Heart left ventricle (tissue), 16 donors: ENCODE measurements at places on chromosomes 16 and 17.

GRCh38 chr16:69179328-69180010 lies 7.5 kb upstream of the SNTB2 start:
- DNase-seq, result peak; percentile 74

DNA sequence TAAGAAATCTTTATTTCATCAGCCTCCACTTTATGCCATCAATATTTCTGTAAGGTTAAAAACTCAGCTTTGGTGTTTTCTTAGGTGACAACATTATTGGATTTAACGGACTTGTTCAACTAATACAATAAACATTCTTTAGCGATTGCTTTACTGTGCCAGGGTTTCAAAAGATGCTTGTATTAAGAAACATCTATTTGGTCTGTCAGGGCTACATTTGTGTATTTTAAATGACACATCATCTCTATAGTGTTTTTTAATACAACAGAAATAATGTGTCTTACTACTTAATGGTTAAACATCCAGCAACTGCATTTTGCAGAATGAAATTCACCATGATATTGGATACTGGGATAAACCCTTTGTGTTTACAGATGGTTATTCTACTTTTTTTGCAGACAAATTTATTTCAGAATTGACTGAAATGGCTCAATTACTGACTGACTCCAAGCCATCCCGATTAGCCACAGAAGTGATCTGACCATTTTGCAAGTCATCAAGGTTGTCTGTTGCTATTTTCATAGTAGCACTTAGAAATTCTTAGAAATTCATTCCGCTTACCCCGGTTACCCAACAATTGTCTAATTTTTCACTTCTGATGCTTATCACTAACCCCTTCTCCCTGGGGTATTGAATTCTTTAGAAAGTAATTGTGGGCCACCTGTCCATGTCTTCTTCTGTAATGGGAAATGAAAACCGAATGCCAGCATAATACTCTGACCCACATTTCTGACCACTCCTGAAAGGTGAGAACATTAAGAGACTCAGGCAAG lies 63.7 kb downstream of the HS3ST3A1 start:
- DNase-seq, result no peak

DNA sequence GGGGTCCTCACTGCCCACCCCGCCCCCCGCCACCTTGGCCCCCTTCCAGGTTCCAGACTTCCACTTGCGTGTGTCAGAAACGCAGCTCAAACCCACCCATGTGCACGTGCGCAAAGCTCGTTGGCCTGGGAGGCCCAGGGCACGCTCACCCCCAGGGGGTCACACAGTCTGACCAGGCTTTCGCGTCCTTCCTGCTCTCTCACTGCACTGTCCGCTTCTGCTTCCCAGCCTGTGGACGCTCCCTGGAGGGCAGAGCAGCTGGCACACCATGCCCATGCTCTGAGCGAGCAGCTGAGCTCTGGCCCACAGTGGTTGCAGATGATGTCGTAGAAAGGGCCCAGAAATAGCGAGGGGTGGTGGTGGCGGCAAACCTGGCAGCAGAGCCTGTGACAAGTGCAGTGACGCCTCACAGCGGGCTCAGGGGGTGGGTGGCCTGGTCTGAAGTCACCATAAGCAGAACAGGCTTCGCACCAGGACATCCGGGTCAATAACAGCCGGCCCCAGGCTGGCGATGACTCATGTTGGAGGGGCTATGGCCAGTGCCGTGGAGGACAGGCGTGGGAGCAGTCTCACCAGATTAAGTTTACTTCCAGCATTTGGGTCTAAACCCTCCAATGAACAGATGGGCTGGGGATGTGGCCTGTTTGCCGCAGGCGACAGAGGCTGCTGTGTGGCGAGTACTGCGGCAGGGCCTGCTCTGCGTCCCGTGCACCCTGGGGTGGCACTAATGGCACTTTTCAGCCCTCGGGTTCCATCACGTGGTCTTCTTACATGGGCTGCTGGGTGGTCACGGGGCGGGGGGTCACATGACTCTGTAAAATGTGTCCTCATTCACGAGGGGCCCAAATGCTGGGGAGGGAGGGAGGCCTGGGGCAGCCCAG lies 49.0 kb downstream of the NT5M start:
- DNase-seq, result peak; percentile 75

DNA sequence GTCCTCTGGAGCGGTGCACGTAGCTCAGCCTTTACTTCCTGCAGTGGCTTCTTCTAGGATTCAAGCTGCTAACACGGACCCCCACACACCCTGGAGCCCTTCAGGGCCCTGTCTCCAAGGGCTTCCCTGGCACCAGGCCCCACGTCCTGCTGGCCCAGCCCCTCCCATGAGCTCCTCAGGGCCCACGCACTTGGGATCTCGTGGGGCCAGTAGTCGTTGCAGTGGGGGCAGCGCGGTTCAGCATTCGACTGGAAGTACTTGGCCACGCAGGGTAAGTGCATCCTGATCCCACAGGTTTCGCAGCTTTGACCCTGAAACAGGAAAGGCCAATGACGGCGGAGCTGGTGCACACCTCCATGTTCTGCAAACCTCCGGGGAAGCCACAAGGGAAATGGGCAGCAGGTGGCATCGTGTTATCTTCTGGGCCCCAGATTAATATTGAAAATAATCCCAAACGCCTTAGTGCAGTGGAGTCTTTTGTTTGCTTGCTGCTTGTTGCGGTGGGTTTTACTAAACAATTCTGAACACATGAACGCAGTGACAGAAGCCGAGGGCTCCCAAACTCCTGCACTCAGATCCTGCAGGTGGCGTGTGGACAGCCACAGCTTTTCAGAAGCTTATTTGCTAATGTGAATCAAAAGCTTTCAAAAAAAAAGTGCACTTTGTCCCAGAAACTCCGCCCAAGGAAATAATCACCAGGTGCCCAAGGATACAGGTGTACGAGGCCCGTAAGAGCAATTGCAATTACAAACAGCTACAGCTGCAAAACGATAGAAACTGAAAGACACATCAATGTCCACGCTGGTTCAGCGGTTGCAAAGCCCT lies 22.4 kb downstream of the KDM8 start:
- DNase-seq, result peak; percentile 63
